Activated T-cell treated with anti-CD3 and anti-CD28 coated beads for 1 hour (primary cell): ENCODE measurements at places on chromosomes 1 and 21.

- no peak for DNase-seq
Measured at GRCh38 chr1:115056395-115056798, 26.8 kb downstream of the TSHB start.

DNA sequence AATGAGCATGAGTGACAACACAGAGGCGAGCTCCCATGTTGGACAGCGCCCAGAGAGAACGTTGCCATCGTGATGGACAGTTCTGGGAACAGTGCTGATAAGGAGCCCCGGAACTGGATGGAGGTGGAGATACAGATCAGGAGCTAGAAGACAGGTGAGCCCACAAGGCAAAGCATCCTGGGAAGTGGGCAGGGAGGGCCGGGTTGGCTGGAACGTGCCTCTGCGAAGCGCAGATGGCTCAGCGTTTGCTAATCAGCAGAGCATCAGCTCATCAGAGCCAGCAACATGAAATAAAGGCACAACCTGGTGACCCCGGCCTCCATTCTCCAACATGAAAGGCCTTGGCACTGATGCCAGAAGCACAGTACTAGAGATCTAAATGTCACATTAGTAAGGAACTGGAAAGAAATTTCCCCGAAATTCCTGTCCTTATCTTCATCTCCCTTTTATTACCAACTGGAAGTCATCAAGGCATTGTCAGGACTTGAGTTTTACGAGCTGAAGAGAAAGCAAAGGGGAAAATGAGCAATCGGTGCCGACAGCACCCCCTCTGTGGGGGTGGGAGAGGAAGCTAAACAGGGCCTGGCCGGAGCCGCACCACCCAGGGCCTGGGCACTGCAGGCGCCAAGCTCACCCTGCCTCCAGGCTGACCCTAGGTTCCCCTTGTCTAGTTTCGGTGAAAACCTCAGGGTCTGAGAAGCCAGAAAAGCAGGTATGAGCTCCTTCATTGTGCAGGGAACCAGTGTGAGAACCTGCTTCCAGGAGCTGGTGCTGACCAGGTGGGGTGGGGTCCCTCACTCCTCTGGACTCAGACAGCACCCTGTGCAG is 19.9 kb downstream of the ABCA4 start:
- DNase-seq: no peak

GRCh38 chr1:74333244-74333643 is 98.1 kb downstream of the TNNI3K start:
- DNase-seq: no peak

- DNase-seq: no peak
Measured at GRCh38 chr1:29703596-29704370, 467.5 kb downstream of the PTPRU start.

DNA sequence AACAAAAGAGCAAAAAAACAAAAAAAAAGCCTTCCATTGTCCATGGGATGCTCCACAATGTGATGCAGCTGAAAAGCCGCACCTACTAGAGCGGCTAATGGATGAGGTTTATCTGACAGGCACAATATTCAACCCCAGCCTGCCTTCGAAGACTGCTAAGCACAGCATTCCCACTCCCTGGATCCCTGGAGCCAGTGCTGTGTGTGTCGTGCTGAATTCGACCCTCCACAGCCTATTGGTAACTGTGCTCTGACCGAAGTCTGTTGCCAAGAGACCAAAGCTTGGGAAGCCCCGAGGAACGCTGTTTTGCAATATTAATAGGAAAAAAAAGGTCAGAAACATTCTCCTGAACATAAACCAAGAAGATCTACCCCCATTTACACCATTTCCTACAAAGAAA is 57.2 kb upstream of the PUM1 start:
- no peak for DNase-seq

DNA sequence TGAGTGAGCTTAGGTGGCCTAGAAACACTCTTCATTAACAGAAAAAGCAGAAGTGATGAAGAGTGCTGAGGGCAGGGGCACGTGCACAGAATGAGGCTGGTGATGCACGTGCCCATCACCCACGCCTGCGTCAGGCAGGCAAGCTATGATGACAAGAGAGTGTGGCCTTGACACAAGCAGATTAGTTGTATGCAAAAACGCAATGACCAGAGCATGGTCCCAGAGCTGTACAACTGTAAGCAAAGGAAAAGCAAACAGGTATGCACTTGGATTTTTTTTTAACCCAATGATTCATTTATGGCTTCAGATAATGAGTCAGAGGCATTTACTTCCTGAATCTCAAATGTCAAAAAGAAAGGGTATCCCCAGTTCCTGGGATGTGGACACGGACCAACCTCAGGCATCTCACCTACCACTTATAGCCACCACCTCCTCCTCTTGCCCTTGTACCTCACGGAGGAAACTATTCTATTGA is 9.1 kb upstream of the TMEM61 start:
- DNase-seq: no peak

- DNase-seq: no peak
Measured at GRCh38 chr1:29055160-29055559, 68.5 kb downstream of the TMEM200B start.

DNA sequence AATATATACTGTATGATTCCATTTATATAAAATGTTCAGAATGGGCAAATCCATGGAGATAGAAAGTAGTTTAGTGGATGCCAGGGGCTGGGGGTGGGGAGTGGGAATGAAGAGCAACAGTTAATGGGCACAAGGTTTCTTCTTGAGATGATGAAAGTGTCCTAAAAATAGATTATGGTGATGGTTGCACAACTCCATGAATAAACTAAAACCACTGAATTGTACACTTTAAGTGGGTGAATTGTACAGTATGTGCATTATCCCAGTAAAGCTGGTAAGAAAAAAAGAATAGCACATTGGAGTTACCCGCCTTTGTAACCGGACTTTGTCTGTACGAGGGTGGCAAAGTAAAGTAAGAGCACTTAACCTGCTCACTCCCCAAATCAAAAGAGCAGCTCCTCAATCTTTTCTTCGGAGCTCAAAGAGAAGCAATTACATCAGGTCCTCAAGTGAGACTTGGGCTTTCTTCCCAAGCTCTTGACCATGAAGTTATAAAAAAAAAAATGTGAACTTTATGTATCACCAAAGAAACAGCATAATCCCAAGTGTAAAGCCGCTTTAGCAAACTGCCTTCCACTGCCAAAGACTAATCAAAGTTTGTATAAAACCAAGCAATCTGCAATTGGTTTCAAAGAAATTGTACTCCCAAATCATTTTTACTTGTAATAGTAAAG is 32.1 kb downstream of the ALDH9A1 start:
- DNase-seq: no peak

GRCh38 chr1:193270996-193271395 is 84.6 kb upstream of the B3GALT2 start:
- DNase-seq: no peak

DNA sequence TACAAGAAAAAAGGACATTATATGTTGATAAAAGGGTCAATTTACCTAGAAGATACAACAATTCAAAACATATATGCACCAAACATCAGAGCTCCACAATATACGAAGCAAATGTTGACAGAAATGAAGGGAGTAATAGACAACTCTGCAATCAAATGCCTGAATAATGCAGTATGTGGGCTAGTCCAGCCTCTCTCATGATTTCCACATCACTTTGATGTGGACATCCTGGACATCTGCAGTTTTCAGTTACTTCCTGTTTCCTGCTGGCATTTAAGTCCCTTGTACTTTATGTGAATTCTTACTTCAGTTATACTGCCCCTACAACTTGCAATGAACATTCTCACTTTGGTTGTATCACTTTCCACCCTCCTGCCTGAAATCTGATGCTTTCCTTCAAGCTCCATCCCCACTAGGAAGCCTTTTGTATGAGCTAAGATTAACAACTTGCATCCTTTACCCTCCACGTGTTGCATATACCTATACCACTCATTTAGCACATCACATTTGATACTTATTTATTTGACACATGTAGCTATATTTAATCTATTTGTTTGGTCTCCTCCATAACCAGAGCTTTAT is 36.7 kb downstream of the DISC1 start:
- no peak for DNase-seq

DNA sequence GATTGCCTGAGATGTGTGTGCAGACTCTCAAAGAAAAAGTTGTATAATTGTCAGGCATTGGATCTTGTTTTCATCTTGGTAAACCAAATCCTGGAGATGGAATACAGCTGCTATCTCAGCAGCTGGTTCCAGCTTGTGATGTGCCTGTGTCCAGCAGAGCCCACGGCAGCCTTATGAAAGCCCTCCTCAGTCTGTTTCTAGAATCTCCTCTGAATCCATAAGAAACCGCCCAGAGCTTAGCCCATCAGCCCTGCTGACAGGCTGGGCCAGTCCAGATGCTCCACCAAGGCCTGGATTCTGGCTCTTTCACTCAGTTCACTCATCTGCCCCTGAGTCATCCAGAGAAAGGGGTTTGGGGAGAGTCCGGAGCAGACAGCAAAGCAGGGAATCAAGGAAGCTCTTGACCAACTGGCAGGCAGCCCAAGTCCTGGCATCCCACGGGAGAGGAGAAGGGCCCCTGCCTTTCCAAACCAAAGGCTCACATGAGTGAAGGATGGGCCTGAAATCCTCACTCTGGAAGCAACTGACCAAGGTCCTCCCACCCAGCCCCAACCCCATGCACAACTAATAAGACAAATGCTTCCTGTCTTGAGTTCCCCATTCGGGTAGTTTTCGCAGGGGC is 45.7 kb downstream of the NAV1 start:
- no peak for DNase-seq

GRCh38 chr1:225449261-225449660 is 21.4 kb upstream of the LBR start:
- DNase-seq: no peak

GRCh38 chr1:119286587-119287181 is 81.9 kb upstream of the HAO2 start:
- DNase-seq: no peak

GRCh38 chr1:67735806-67736627 is 51.0 kb downstream of the GADD45A start:
- DNase-seq: peak; percentile 8

DNA sequence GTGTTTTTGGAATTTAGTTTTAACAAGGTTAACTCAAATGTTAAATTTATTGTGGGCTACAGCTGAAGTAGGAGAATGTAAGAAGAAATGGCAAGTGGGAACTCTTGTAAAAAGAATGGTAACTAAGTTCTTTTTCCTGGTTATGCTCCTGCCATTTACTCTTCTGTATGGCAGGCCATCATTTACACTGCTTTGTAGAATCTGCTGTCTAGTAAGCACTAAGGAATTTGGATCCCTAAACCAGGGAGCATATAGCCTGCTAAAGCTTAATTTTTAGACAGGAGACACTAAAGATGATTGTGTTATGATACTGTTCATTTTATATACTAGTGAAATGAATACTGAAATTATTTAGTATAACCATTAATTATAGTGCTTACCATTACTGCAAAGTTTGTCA is 85.3 kb downstream of the CAMTA1 start:
- DNase-seq: no peak

- no peak for DNase-seq
Measured at GRCh38 chr1:115706587-115707425, 61.7 kb downstream of the CASQ2 start.
